Thoracic aorta (tissue), 2 donors: ENCODE measurements at places on chromosomes 6 and 20.

DNA sequence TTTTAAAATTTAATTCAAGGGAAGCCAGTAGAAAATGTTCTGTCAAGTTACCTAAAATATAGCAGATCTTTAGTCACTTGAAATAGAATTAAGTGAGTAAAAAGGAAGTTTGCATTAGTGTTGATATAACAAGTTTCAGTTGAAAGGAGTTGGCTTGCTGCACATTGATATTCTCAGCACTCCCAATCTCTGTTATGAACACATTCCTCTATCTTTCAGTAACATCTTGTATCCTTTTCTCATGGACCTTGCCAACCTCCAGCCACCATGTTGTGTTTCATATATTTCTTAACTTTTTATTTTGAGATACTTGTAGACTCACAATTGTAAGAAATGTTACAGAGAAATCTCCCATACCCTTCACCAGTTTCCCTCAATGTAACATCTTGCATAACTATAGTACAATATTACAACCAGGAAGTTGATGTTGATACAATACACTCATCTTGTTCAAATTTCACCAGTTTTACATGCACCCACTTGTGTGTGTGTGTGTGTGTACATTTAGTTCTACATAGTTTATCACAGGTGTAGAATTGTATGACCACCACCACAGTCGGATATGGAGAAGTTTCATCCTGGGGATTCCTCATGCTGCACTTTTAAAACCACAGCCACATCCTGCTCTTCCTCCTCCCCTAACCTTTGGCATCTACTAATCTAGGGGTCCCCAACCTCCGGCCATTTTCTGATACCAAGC is 20.2 kb upstream of the PAQR8 start:
- DNase-seq, result no peak

GRCh38 chr6:56838016-56838555 is 116.8 kb upstream of the BEND6 start:
- no peak for DNase-seq

DNA sequence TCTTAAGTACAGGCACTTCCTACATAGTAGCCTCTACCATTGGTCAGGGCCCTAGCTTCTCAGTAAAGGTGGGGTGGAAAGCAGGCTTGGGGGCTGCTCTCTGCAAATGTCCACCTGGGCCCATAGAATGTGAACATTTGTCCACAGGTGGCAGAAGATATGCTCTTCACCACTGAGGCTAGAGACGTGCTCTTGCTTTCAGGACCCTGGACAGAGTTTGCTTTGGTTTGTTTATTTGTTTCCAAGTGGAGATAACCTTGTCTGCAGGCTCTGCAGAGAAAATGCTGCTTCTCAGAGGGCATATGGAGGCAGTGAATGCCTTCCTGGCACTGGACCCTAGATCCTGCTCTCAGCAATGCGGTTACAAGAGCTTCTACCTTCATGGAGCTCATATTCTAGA is 129.0 kb downstream of the F13A1 start:
- DNase-seq, result no peak

DNA sequence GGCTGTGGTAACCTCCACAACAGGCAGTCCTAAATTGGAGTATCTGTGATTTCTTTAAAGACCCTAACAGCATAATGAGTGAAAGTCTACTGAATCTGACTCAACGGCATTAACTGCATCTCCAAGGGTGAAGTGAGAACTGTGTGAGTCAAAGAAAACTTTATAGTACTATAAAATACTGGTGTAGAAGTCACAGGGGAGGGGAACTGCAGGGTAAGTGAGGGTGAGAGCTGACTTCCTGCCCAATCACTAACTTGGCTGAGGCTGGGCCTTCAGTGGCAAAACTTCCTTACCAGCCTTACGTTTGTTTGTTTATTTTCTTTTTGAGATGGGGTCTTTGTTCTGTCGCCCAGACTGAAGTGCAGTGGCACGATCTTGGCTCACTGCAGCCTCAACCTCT is 109.8 kb downstream of the PTPRK start:
- no peak for DNase-seq

DNA sequence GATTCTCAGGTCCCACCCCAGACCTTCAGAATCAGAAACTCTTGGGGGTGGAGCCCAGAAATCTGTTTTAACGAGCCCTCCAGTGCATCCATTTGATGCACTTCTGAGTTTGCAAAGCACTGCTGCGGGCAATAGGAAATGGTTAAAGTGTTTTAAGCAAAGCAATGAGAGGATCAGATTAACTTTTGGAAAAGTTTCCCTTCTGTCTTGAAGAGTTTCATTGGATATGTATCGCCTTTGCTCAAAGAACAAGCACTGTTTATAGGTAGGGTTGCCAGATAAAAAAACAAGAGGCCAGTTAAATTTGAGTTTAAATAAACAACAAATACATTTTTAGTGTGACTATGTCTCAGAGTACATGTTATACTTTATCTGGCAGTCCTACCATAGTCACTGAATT is 226.0 kb downstream of the BMP7 start:
- no peak for DNase-seq

DNA sequence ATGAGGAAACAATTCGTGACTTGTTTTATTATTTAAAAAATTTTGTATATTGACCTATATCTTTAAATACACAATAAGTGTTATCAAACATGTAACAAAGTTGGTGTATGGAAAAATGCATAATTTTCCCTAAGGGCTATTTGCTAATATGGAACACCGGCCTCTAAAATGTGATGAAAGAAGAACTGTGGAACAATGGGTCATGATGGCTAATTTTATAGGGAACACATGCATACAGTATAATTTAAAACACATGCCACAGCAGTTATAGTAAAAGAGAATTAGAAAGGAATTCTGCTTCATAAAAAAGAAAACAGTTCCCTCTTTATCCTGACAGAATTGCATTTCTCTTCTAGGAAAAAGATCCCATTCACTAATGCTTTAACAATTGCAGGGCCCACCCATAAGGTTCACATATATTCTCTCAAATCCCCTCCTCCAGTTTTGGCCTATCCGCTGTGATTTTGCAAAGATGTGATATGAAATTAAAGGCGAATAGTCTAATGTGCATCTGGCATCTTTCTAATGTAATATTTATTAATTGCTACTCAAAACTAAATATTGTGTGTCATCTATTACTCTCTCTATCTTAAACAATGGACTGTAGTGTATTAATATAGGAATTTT is 628.1 kb upstream of the CITED2 start:
- DNase-seq, result no peak

GRCh38 chr20:56465997-56466396 is 2.4 kb upstream of the RTF2 start:
- no peak for DNase-seq

DNA sequence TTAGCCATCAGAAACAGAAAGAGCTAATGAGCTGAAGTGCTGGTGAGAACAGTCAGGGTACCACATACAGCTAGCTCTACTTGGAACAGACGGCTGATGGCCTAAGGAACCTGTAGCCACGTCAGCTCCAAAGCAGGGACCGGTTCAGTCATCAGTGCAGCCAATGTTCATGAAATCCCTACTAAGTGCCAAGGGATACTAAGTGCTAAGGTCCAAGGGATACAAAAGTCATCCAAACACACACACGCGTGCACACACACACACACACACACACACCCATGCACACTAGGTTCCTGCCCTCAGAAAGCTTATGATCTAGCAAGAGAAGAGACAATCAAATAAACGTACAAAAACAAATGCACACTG is 53.6 kb downstream of the MAP3K5 start:
- no peak for DNase-seq

DNA sequence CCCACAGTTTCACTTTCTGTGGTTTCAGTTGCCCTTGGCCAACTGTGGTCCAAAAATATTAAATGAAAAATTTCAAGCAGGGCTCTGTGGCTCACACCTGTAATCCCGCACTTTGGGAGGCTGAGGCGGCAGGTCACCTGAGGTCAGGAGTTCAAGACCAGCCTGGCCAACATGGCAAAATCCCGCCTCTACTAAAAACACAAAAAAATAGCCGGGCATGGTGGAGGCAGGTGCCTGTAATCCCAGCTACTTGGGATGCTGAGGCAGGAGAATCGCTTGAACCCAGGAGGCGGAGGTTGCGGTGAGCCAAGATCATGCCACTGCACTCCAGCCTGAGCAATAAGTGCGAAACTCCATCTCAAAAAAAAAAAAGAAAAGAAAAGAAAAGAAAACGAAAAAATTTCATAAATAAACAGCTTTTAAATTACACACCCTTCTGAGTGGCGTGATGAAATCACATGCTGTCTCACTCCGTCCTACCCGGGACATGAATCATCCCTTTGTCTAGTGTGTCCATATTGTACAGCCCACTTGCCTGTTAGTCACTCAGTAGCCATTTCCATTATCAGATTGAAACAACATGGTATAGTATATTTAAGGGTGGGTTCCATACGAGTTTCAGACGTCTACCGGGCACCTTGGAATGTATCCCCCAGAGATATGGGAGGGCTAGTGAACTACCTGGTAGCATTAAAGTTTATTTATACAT is 11.7 kb downstream of the PTPRK start:
- no peak for DNase-seq

- DNase-seq, result no peak
These were observed 1005.5 kb upstream of the CITED2 start for GRCh38 chr6:140379919-140380318.

GRCh38 chr20:4574356-4574690 is 147.4 kb upstream of the PRND start:
- DNase-seq, result no peak

DNA sequence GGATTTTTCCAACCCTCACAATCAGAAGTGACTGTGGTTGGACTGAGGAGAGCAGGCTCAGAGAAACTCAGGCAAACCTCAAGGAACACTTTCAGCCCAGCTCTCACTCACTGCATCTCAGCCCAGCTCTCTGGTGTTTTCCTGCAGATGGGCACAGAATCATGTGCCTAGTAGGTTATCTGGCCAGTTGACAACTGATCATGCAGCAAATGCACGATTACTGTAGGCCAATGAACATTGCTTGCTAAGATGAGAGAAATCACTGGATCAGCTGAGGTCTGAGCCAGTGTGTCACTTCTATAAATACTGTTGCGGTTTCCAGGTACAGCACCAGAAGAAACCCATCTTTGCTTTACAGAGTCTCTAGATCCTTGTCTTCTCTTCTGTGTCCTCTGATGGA is 540.5 kb downstream of the CD83 start:
- no peak for DNase-seq

DNA sequence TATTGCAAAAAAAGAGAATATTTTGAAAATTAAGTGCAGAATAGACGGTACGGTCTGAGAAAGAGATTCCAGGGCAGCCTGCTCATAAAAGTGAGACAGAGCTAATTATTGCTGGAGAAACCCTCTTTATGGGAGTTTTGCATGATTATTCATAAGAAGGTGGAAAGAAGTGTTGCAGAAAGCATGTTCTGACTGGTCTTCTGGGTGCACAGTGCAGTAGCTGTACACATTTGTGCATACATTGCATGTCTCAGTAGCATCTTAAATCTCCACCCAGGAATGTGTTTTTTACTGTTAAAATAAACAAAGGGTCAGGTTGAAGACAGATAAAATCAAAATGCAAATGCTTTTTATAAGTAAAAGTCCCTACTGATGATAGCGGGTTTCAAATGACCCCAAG is 1813.6 kb upstream of the DEFB115 start:
- DNase-seq, result no peak

DNA sequence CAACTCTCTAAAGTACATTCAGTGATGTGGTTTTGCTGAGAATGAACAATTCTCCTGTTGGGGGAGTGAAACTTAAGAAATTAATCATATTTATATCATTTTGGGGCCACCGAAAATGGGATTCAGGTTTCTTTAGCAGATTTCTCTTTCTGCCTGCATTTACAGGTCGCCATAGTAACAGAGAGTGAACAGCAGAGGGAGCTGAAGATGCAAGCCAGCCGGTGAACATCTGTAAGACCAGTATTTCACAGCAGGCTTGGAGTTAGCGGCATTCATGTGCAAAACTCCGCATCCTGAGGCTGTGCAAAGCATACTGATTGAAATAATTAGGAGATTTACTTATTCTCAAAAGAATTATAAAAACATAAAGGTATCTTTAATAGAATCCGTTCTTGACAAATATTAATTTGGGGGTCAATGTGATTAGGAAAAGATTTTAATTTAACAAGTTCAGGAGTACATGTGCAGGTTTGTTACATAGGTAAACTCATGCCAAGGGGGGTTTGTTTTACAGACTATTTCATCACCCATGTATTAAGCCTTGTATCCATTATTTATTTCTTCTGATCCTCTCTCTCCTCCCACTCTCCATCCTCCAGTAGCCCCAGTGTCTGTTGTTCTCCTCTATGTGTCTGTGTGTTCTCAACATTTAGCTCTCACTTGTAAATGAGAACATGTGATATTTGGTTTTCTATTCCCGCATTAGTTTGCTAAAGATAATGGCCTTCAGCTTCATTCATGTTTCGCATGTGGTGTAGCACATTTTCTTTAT is 17.8 kb upstream of the HSF2 start:
- DNase-seq, result no peak

DNA sequence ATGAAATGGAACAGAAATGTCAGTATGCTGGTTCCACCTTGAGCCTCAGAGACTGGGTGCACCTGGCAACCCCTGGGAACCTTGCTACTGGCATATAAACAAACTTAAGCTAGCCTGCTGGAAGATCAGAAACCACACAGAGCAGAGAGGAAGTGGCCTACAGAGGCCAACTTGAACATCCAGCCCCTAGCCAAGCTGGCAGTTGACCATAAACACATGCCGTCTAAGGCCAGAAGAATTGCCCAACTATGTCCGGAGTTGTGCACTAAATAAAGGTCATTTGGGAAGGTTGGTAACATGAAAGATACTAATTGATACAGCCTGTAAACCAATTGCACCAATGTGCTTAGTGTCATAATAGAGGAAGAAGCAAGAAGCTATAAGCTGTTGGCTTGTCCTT is 266.6 kb upstream of the BTBD3 start:
- DNase-seq, result no peak

DNA sequence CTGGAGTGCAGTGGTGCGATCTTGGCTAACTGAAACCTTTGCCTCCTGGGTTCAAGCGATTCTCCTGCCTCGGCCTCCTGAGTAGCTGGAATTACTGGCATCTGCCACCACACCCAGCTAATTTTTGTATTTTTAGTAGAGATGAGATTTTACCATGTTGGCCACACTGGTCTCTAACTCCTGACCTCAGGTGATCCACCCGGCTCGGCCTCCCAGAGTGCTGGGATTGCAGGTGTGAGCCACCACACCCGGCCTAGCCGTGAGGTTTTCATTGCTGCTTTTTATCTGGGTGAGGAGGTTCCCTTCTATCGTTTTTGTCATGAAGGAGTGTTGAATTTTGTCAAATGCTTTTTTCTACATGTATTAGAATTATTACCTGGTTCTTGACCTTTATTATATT is 23.9 kb downstream of the SRC start:
- DNase-seq, result no peak

- DNase-seq, result no peak
These were observed 99.5 kb downstream of the IPCEF1 start for GRCh38 chr6:154257067-154257466.

- peak; percentile 18 for DNase-seq
These were observed 40.6 kb downstream of the TOX2 start for GRCh38 chr20:43955062-43955749.

GRCh38 chr6:169555971-169556617 is 145.7 kb downstream of the WDR27 start:
- no peak for DNase-seq
